ENCODE measurements at places on chromosomes 6 and 20.
A peak's percentile ranks its signal among the peaks of the same experiment; 100 is the strongest.

DNA sequence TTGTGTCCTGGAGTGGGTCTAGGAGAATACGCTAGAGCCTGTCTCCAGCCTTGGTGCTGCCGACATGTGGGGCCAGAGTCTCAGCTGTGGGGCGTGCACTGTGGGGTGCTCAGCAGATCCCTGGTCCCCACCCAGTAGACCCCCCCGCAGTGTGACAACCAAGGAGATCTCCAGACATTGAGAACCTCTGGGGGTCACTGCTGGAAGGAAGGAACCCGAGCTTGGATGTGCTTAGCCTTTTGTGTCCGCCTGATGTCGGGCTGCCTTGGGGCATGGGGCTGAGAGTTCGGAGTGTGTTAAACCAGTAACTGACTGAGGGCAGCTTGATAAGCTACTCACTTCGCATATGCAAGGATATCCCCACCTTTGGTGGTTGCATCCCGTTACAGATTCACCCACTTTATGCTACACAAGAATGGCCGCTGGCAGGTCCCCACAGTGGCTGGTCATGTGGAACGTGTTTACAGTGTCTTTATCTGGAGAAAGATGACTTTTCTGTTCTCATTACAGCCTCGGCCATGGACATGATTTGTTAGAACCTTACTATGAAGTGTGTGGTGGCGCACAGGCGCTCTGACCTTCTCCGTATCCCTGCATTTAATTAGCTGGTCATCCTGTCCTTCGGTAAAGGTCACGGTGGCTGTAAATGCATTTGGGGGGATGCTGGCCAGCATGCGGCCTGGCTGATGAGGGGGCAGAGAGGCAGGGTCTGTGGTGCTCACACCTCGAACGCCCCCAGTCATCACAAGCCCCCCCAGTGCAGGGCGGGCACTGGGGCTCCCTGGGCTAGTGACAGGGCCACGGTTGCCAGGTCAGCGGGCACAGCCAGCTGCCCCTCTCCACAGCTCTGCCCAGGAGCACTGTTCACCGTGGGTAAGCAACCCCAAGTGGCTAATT is 366.8 kb downstream of the TAF4 start:
- no peak for DNase-seq

GRCh38 chr20:13284830-13285229 is 63.8 kb downstream of the ISM1 start:
- DNase-seq, result no peak

GRCh38 chr20:42406826-42407225 is 782.9 kb downstream of the PTPRT start:
- no peak for DNase-seq

- DNase-seq, result no peak
Measured at GRCh38 chr20:57794600-57795341, 85.0 kb upstream of the PMEPA1 start.

DNA sequence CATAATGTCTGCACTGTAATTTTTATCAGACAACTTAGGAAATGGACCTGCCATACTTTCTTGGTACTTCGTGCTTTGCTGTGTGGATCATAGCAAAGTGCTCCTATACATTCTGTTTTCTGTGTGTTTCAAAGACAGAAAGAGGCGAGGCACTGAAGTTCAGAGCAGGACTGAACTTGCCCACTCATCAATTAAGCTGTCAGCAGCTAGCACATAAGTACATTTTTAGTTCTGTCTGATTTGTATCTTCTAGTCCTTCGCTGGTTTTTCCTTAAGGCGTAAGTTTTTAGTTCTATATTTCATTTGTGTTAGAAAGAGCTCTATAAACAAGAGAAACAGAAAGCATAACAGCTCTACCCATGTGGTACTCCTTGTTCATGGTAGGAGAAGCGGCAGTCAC is 42.1 kb downstream of the MAP3K4 start:
- no peak for DNase-seq

DNA sequence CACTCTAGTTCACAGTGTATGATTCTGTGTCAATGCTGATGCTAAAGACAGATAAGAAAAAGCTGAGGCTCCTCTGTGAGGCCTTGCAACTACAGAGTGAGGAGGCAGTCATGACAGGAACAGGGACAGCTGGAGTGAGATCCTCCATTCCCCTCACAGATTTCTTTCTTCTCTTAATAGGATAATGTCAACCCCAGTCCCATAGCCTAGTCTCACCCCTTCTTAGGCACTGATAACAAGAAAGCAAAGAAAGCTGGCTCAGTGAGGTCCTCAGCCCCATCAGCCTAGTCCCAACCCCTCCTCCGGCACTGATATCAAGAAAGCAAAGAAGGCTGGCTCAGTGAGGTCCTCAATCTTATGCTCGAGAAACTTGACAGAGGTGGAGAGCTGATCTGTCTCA is 2.1 kb upstream of the PTCHD4 start:
- no peak for DNase-seq

- no peak for DNase-seq
Measured at GRCh38 chr20:51272401-51272800, 249.5 kb upstream of the KCNG1 start.

- no peak for DNase-seq
Measured at GRCh38 chr6:148306286-148306685, 36.4 kb upstream of the SASH1 start.

DNA sequence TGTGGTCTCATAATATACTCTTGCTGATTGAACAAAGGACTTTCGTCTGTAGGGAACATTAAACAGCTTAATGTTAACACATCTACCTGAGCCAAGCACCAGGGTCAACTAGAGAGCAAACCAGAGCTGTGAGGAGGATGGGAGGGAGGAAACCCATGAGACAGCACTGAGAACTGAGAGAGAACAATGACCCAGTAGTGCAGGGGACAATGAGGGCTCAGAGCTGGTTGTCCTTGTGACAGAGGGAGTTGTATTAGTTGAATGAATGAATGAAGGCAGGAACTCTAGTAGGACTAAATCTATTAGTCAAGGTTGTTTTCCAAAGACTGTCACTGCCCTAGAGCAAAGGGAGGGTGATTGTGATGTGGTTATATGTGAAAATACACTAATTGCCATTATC is 28.2 kb upstream of the GSTA4 start:
- no peak for DNase-seq

- DNase-seq, result no peak
Measured at GRCh38 chr20:3679749-3680700, 1.8 kb downstream of the ADAM33 start.

DNA sequence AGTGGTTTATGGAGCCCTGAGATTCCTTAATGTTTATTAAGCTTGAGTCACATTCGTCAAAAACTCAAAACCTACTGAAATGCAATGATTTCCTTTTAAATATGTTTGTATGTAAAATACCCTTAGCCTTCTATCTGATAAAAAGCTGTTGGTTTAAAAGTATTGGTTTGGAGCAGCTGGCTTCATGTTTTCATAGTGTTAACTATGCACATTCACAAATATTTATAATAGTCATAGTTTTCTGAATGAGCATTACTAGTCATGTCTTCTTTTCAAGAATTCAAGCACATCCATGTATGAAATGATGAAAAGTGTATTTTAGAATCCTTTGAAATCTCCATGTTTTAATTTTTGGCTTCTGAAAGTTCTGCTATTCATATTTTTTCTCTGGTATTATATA is 558.6 kb downstream of the UTRN start:
- DNase-seq, result no peak

GRCh38 chr6:57432919-57433684 is 115.7 kb downstream of the PRIM2 start:
- no peak for DNase-seq

- DNase-seq, result no peak
Measured at GRCh38 chr6:25995507-25995906, 32.9 kb downstream of the TRIM38 start.

DNA sequence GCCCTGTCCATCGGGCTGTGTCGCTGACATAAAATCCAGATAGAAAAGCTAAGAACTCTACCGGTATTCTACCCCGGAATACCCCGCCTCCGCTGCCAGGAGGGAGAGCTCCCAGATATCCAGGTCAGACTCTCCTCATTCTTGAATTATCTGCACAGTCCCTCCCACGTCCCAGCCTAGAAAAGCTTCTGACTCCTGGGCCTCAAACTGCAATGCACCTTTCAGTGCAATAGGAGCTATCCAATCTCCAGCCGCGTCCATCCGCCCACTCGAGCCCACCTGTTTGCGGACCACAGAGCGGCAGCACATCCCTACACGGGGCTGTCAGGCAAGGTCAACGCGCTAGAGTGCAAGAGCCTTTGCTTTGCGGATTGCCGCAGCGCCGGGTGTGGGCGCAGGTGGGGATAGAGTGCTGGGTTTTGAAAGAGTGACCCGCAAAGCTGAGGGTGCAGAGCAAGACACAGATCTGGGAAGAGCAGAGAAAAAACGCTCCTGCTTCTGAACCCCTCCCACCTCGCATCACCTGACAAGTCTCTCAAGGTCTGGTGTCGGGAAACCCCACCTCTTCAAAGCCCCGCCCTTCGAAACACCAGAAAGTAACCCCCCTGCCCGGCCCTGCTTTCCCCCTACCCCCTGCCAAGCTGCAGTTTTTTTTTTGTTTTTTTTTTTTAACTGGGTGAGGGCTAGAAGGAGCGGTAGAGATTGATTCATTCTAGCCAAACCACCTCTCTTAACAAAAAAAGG is 1.3 kb downstream of the TAPBP start:
- peak; percentile 80 for DNase-seq

GRCh38 chr20:1848373-1848772 is 46.8 kb upstream of the SIRPA start:
- no peak for DNase-seq

DNA sequence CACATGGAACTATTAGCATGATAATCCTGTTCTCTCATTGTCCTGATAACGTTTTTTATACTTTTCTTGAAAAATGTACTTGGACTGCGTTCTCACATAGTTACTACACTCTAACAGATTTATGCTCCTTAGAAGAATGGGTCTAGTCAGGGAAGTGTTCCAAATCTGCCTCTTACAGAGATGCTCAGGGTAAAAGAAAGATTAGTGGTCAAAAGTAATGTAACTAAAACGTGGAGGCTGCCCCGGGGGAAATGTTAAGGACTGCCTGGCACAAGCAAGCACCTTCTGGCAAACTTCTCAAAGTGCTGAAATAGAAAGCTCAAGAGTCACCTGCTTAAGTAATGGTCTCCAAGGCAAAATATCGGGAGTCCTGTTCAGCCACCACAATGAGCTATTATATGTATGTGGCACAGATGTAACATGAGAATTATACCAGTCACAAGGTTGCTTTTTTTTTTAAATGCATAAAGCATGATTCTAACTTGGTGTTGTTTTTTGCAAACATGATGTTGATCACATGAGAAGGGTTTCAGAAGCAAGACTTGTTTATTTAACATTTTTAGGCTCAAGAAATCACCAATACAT is 244.5 kb upstream of the JARID2 start:
- DNase-seq, result no peak

DNA sequence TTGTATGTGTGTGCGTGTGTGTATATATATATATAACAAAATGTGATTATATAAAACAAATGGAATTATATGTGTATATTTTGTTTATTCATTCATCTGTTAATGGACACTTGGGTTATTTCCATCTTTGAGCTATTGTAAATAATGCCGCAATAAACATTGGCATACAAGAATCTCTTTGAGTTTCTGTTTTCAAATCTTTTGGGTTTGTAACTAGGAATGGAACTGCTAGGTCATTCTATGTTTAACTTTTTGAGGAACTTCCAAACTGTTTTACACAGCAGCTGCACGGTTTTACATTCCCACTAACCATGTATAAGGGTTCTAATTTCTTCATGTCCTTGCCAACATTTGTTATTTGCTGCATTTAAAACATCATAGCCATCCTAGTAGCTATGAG is 39.9 kb upstream of the TGM2 start:
- DNase-seq, result no peak

DNA sequence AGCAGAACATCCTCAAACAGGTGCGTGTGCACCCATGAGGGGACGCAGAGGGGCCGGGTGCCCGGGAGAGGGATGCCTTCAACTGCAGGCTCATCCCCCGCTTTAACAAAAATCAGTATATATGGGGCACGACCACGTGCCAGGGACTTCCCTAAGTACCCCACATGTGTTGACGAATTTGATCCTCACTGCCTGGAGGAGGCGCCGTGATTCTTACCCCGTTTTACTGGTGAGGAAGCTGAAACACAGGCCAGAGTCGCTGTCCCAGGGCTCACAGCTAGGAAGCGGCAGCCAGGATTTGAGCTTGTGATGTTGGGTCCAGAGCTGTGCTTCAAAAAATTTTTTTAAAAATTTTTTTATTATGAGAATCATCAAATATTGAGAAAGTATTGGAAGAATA is 44.8 kb downstream of the ITPR3 start:
- no peak for DNase-seq

DNA sequence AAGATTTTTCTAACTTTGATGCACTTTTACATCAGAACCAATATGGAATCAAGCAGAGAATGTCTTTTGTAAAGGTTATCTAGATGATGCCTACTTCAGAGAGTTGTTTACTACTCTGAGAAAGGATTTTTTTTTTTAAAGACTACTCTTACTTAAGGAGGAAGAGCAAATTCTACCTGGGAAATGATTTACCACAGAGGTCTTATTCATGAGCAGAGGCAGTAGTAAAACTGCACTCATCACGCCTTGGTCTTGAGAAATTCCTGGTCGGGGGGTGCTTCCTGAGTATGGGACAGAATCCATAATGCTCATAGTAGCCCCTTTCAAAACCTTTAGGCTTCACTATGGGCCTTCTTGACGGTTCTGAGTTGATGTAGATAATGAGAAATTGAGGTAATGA is 241.8 kb upstream of the PREP start:
- no peak for DNase-seq

GRCh38 chr6:44117397-44118128 is 9.7 kb downstream of the MRPL14 start:
- no peak for DNase-seq

DNA sequence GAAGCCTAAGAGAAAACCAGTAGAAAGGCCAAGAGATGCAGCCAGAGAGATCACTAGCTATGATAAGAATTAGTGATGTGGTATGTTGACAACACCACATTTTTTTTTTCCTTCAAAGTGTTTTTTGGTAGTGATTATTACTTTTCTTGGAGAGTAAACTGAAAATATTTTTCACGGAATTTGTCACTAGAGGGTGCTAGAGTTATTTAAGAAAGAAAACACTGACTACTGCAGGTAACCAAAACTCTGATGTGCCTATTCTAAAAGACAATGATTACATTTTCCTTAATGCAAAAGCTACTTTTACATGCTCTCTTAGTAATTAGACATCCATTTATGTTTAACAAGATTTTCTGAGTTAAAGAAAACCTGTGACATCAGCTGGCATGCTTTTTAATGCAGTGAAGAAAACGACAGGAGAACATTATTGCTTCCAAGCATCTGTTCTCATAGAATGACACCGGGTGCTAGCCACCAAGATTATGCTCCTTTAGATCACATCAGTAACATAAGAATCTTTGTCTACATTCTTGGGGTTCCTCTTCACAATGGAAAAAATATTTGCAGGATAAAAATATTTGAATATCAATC is 28.8 kb downstream of the RWDD2A start:
- DNase-seq, result no peak

DNA sequence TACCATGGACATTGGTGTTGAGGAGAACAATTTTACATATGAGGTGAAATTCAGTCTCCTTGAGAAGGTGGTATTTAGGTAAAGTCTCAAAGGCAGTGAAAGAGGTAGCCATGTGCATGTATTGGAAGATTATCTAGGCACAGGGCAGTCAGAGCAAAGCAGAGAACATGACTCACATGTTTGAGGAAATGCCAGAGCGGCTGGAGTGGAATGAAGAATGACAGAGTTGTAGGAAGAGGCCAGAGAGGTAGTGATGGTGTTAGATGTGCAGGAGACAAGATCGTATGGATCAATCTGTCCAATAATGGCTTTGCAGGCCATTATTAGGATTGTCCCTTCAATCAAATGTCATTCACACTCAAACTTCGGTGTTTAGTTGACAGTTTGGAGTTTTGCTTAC is 449.4 kb upstream of the PTCHD4 start:
- no peak for DNase-seq
